Activated CD4-positive, alpha-beta T cell treated with anti-CD3 and anti-CD28 coated beads, Interleukin-2, amount 10 ng/mL, durations not matched to agents 24 days and 14 days (primary cell): ENCODE measurements at places on chromosomes 3 and 15. TPM values are rescaled to one million over a fixed set of nuclear protein-coding genes. Genes with fewer than 3 reads are reported as not detected.

Gene ZPLD1
- not detected in 2 replicates for total RNA-seq

DNA sequence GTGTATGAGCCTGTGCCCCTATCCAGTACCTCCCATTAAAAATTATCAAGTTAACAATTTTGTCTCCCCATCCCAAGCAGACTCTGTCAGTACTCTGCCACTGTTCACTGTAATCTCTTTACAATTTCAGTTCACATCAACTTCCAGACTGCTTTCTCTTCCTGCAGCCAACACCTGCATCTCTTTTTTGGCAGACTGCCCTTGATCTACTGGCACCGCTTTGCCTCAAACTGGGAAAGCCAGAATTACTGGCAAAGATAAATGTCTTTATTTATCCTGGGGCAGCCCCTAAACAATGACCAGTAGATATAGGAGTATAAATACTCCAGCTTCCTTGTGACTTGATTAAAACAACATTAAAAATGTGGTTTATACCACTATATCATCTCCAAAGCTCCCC is 494.1 kb downstream of the ZNF385D start:
- H3K36me3 ChIP-seq: no peaks in the 10 kb centered on the region
- no peak overlapping the region for H3K4me3 ChIP-seq
- no peaks in the 10 kb centered on the region for H3K27me3 ChIP-seq
- H3K4me1 ChIP-seq: no peaks in the 10 kb centered on the region

GRCh38 chr3:117297541-117297940 is 588.0 kb downstream of the TUSC7 start:
- no peaks in the 10 kb centered on the region for H3K27me3 ChIP-seq
- H3K4me3 ChIP-seq: no peak overlapping the region
- no peaks in the 10 kb centered on the region for H3K36me3 ChIP-seq
- H3K4me1 ChIP-seq: no peaks in the 10 kb centered on the region

DNA sequence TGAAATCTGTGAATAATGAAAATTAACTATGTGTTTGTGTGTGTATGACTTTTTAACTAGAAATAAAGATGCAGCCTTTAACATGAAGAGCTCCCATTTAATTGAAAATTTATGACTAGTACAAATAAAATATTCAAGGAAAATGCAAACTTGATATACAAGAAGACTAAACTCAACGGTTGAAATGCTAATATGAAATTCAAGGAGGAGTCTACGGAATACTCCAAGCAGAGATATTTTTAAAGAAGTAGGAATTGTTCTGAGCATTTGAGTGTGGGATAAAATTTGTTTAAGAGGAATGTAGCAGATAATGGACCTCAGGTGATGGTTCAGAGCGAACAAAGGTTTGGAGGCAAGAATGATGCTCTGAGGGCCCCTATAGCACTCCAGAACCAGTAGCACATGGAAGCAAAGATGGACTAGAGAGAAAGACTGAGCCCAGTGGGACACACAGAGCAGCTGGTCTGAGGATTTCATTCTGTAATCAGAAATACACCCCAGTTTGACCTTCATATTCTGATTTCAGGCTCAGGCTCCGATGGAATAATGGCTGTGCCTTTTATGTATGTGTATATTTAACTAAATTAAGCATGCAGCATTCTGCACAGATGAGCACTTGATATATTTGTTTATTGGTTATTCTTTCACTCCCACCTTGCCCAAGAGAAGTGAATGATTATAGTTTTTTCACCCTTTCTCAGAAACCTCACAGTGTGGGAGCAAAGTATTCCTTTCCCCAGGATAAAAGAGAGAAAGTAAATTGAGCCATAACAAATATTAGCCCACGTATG is 227.1 kb downstream of the ZPLD1 start:
- H3K4me1 ChIP-seq: no peaks in the 10 kb centered on the region
- DNase-seq: no peak
- no peak overlapping the region for H3K4me3 ChIP-seq
- H3K27me3 ChIP-seq: no peaks in the 10 kb centered on the region

DNA sequence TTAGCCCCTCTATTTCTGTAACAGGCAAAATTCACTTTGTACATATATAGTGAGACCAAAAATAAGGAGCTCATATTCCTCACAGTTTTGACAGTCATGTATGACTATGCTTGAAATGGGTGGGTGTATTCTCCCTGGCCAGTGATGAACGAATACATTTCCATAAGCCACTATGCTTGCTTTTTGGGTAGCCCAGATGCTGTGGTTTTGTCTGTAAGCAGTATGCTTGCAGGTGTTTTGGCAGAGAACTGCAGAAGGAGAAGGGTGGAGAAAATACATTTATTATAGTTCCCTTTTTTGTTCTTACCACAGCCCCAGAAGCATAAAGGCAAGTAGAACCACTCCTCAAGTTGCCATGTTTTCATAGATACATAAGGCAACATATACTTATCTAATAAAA is 131.2 kb downstream of the RBMS3 start:
- DNase-seq: no peak
- no peaks in the 10 kb centered on the region for H3K27me3 ChIP-seq
- no peaks in the 10 kb centered on the region for H3K4me1 ChIP-seq
- no peak overlapping the region for H3K27ac ChIP-seq
- no peaks in the 10 kb centered on the region for H3K36me3 ChIP-seq
- no peak overlapping the region for H3K4me3 ChIP-seq

Gene SLC22A14
- total RNA-seq: not detected in 2 replicates

GRCh38 chr15:59439576-59439975 is 1.6 kb downstream of the FAM81A start:
- peak; percentile 44 for DNase-seq
- H3K4me3 ChIP-seq: no peak overlapping the region
- H3K27me3 ChIP-seq: peaks cover 78% of the 10 kb centered on the region
- no peaks in the 10 kb centered on the region for H3K36me3 ChIP-seq
- no peak overlapping the region for H3K27ac ChIP-seq

Gene OCA2
- total RNA-seq: not detected in 2 replicates

DNA sequence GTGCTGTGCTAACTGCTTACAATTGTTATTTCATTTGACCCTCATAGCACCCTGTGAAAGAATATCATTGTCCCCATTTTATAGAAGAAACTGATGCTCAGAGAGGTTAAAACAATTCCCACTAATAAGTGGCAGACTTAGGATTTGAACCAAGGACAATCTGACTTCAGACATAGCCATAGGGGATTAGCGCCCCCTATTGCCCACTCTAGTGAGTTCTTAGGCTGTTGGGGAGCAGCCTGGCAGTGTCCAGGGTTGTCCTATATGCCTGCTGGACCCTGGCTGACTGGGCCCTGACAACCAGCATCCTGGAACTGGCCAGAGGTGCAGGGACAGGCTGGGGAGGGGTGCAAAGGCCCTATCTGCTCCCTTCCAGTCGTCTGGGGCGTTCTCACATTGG is 15.4 kb downstream of the DPH3 start:
- no peak overlapping the region for H3K27ac ChIP-seq
- no peak overlapping the region for H3K4me3 ChIP-seq
- no peaks in the 10 kb centered on the region for H3K27me3 ChIP-seq
- no peaks in the 10 kb centered on the region for H3K36me3 ChIP-seq
